ENCODE measurements at places on chromosomes 16 and 17.

GRCh38 chr17:81080019-81080418, 45.1 kb downstream of the BAIAP2 start:
- DNase-seq = no peak

DNA sequence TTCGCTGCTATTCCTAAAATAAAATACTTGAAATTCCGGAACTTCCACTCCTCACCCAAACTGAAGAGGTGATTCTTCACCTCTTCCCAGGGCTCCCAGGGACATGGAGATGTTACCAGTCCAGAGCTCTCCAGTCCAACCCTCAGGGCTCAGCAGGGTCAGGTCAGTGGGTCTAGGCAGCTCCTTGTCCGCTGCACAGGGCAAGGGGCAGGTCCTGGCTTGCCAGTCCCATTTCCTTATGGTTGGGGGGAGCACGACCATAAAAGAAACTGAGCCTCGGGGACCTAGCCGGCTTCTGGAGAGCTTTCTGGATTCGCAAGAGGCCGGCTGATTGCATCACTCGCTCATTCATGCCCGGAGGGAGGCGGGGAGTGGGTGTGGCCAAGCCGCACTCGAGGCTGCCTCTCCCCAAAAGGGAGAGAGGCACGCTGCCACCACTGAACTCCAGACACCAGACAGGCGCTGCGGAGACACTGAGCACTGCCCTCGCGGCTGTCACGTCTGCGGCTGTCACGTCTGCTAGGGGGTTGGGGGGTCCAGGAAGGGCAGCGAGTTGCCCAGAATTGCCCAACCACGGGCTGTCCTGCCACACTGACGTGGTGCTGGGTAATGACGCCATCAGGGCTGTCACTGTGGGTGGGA, 15.8 kb downstream of the SLC7A5 start:
- DNase-seq = peak; percentile 70

- DNase-seq = no peak
Measured at GRCh38 chr17:80318166-80318565, 57.5 kb downstream of the RNF213 start.

DNA sequence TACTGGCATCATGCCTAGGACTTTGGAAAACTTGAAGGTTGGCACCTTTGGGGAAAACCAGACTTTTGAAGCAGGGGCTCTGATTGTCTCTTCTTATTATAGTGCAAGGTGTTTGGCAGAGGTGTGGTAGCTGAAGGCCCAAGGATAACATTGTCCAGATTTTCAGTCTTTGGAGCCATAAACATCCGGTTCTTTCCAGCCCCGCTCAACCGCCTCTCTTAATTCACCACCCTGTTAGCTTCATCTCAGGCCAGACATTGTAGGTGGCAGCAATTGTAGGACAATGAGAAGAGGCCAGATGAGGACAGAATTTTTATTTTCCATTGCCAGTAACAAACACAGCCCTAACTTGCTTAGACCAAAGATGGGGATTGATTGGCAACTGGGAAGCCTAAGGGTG, 649.8 kb downstream of the MAF start:
- no peak for DNase-seq

GRCh38 chr16:89241187-89242007, 23.9 kb downstream of the ZNF778 start:
- DNase-seq = peak; percentile 67

DNA sequence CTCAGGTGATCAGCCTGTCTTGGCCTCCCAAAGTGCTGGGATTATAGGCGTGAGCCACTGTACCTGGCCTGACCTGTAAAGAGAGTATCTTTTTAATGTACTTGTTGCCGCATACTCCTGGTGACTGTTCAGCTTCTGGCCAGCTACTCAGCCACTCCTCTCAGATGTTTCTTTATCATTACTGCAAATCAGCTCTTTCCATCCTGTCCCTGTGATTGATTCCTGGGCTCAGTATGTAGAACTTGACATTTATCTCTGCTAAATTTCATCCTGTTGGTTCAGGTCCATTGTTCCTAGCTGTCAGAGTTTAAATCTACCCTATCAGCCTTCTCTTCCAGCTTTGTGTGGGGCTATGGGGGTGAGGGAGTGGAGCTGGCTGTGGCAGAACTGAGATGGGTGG, 211.5 kb upstream of the ASIC2 start:
- DNase-seq = no peak

GRCh38 chr16:19294156-19294649, 8.7 kb downstream of the CLEC19A start:
- no peak for DNase-seq
